ENCODE measurements at places on chromosomes 4 and X. TPM values are rescaled to one million over a fixed set of nuclear protein-coding genes. Genes with fewer than 3 reads are reported as not detected.

GRCh38 chr4:118337954-118338353, 14.8 kb downstream of the PRSS12 start:
- H3K27ac ChIP-seq, result no peak overlapping the region
- DNase-seq, result no peak
- H3K36me3 ChIP-seq, result no peaks in the 10 kb centered on the region

- no peak overlapping the region for H3K4me3 ChIP-seq
- H3K27me3 ChIP-seq, result peaks cover 3% of the 10 kb centered on the region
- H3K27ac ChIP-seq, result no peak overlapping the region
- no peaks in the 10 kb centered on the region for H3K4me1 ChIP-seq
Observed at GRCh38 chr4:95985051-95985450, 145.2 kb downstream of the PDHA2 start.

GRCh38 chr4:31071508-31072486, 351.6 kb downstream of the PCDH7 start:
- H3K4me1 ChIP-seq, result no peaks in the 10 kb centered on the region
- H3K36me3 ChIP-seq, result no peaks in the 10 kb centered on the region

DNA sequence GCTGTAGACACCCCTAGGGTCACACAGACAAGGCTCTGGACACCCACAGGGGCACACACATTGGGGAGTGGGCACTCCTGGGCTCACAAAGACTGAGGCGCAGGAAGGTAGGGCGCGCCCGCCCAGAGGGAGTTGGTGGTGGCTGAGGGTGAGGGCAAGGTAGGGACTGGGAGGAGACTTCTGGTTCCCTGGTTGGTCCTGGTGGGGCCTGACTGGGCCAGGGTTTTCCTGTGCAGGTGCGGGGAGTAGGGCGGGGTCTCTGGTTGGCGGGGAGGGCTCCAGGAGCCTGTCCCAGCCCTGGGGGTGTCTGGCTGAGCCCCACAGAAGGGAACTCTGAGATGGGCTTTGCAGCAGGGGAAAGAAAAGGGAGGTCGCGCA, 6.7 kb upstream of the WAS start:
- peak overlapping the region; percentile 92 for H3K4me3 ChIP-seq
- H3K27ac ChIP-seq, result peak overlapping the region; percentile 92
- peaks cover 18% of the 10 kb centered on the region for H3K4me1 ChIP-seq
- peak; percentile 14 for DNase-seq

GRCh38 chr4:127759893-127760292, 22.2 kb upstream of the HSPA4L start:
- no peak overlapping the region for H3K4me3 ChIP-seq
- peaks cover 14% of the 10 kb centered on the region for H3K27me3 ChIP-seq
- no peaks in the 10 kb centered on the region for H3K36me3 ChIP-seq

DNA sequence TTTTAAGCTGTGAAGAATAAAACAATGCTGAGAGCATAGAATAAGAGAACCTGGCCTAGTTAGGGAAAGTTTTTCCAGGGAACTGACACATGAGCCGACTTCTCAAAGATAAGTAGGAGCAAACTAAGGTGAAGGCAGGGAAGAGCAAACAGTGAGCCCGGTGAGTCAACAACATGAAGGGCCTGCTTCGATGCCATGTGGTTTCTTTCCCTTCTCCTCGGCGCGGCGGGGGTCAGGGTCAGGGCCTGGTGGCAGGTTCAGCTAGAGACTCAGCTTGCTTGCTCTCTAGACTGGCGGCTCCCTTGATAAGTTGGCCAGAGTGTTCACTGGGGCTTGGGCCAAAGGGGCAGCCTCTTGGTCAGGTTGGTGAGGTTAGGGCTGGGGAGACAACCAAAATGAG, 81.1 kb downstream of the DLG3 start:
- no peak overlapping the region for H3K4me3 ChIP-seq
- H3K36me3 ChIP-seq, result no peaks in the 10 kb centered on the region
- H3K27me3 ChIP-seq, result no peaks in the 10 kb centered on the region
- H3K27ac ChIP-seq, result no peak overlapping the region
- H3K4me1 ChIP-seq, result peaks cover 8% of the 10 kb centered on the region
- no peak for DNase-seq

DNA sequence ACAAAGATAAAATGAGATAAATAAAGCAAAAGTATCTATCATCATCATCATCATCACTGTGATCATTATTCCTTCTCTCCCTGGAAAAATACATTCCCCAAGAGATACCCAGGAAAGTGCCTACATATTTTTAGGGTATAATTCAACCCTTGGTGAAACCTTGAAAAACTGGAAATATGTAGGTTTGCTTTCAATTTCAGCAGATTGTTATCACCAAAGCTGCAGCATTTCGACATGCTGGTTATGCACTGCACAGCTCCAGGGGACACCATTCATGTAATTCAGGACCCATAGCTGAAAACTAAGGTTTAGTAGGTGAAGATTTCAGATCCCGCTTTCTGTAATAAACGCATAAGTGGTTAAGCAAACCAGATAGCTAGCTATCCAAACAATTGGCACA, 28.4 kb upstream of the FBXW7 start:
- no peaks in the 10 kb centered on the region for H3K36me3 ChIP-seq
- no peak for DNase-seq
- no peaks in the 10 kb centered on the region for H3K27me3 ChIP-seq
- H3K27ac ChIP-seq, result no peak overlapping the region
- H3K4me1 ChIP-seq, result no peaks in the 10 kb centered on the region

GRCh38 chr4:128159967-128160366, 98.9 kb downstream of the LARP1B start:
- H3K27me3 ChIP-seq, result no peaks in the 10 kb centered on the region
- H3K36me3 ChIP-seq, result peaks cover 7% of the 10 kb centered on the region
- H3K27ac ChIP-seq, result no peak overlapping the region
- no peaks in the 10 kb centered on the region for H3K4me1 ChIP-seq
- no peak overlapping the region for H3K4me3 ChIP-seq

DNA sequence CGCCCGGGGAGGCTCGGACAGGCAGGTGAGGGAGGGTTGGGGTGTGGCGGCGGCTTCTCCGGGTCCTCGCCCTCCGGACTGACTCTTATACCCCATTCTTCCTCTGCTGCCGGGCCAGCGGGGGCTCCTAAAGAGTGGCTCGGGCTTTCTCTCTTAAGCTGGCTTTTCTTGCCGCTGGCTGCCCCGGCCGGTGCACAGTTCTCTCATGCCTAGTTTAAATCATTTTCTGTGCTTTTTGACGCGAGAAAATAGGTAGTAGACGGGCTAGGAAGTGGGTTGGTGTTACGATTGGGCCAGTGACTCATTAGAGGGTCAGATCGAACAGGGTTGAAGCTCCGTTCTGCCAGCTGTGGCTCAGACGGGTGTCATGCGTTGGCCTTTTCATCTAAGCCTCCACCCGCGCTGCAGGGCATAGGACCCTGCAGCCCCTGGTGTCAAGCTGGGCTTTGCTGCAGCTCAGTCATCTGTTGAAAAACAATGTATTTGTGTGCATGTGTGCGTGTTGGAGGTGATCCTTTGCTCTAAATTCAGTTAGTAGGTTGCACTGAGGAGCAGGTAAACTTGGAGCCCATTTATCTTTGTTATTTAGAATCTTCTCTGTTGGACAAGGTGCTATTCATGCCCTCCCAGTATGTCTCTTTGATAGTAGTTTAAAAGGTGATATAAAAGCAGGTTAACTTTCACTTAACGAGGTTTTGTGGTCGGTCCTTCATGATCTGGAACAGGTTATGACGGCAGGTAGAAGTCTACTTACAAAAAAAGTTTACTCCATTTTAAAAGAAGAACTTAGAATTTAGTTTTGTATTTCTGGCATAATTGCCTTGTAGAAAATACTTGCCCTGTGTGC, 802 bp downstream of the BMP2K start:
- DNase-seq, result peak; percentile 56
- H3K27me3 ChIP-seq, result no peaks in the 10 kb centered on the region
- H3K27ac ChIP-seq, result peak overlapping the region; percentile 90
- peaks cover 30% of the 10 kb centered on the region for H3K4me1 ChIP-seq
- no peaks in the 10 kb centered on the region for H3K36me3 ChIP-seq

DNA sequence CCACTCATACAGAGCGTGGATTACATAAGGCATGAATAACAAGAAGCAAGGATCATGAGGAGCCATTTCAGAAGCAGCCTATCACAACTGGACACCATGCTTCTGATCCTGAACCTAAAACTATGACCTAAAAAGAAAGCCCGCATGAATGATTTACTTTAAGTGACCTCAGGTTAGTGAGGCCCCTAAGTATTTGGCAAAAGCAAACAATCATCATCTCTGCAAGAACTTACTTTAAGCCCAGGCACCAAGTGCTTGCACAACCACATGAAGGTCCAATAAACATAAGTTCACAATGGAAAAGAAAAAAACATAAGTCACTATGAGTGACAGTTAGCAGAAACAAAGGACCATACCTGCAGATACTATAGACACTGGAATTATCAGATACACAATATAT, 7.9 kb upstream of the MBTPS2 start:
- no peak for DNase-seq
- no peaks in the 10 kb centered on the region for H3K4me1 ChIP-seq
- H3K36me3 ChIP-seq, result no peaks in the 10 kb centered on the region
- no peak overlapping the region for H3K27ac ChIP-seq

DNA sequence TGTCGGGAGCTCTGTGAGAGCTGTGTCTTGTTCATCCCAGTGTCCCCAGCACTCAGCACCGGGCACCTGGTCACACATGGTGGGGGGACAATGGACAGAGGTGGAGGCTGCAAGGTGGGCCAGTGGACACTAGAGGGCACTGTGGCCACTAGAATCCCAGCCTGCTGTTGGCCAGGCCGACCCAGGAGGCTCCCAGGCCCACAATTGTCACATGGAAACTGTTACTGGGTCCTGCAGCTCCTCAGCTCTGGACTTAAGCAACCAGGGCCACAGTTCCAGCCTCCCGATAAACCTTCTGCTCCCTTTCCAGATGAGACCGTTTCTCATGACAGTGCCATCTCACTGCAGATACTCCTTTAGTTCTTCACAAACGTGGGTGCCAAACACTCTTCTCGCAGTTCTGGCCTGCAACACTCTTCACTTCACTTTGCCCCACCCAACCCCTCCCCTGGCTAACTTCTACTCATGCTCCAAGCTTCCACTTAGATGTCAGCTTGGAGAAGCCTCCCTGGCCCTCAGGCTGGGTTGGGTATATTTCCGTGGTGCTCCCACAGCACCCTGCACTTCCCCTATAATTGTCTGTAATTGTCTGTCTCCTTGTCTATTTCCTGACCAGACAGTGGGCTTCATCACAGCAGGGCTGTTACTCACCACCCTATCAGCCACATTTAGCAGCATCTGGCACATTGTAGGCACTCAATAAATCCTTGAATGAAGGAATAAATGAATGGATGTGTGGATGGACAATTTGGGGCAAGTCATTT, 3.5 kb upstream of the IQSEC2 start:
- H3K4me1 ChIP-seq, result peaks cover 25% of the 10 kb centered on the region
- DNase-seq, result peak; percentile 33
- H3K36me3 ChIP-seq, result no peaks in the 10 kb centered on the region
- H3K4me3 ChIP-seq, result no peak overlapping the region
- peaks cover 3% of the 10 kb centered on the region for H3K27me3 ChIP-seq
- no peak overlapping the region for H3K27ac ChIP-seq

DNA sequence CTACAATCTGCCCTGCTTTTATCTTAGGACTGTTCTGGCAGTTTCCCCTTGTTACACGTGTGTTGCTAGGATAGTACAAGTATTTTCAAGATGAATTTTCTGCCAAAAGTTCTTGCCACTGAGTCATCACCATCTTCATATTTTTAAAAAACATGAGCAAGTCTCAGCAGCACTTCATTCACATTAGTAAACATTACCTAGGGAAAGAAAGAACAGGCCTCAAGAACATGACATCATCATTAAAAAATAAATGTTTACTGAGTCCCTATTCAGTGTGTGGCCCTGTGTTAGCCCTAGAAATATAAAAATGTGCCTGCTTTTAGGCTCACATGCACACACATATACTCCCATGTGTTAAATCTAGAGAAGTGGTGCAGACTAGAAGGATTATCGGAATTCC, 18.7 kb upstream of the GPC3 start:
- no peak for DNase-seq
- no peaks in the 10 kb centered on the region for H3K36me3 ChIP-seq
- no peak overlapping the region for H3K27ac ChIP-seq
- H3K27me3 ChIP-seq, result peaks cover 5% of the 10 kb centered on the region

GRCh38 chrX:118502161-118502789, 6.7 kb downstream of the DOCK11 start:
- no peak for DNase-seq
- H3K27ac ChIP-seq, result peak overlapping the region; percentile 95
- H3K27me3 ChIP-seq, result no peaks in the 10 kb centered on the region

Gene ABLIM2
- 0.62 TPM for total RNA-seq

Gene SAGE1
- not detected for total RNA-seq

Gene MAGEA11
- total RNA-seq, result not detected

Gene SLC25A53
- total RNA-seq, result 5.8 TPM

Measured in activated naive CD8-positive, alpha-beta T cell treated with anti-CD3 and anti-CD28 coated beads for 36 hours (primary cell).